ENCODE measurements at places on chromosomes 7 and 10. TPM values are rescaled to one million over a fixed set of nuclear protein-coding genes. Genes with fewer than 3 reads are reported as not detected.

GRCh38 chr7:1986366-1987083 lies 246.2 kb downstream of the MAD1L1 start:
- DNase-seq = no peak

GRCh38 chr10:88725798-88726197 lies 19.7 kb downstream of the LIPK start:
- no peak for DNase-seq

GRCh38 chr10:109037978-109038377 lies 885.3 kb downstream of the XPNPEP1 start:
- no peak for DNase-seq

DNA sequence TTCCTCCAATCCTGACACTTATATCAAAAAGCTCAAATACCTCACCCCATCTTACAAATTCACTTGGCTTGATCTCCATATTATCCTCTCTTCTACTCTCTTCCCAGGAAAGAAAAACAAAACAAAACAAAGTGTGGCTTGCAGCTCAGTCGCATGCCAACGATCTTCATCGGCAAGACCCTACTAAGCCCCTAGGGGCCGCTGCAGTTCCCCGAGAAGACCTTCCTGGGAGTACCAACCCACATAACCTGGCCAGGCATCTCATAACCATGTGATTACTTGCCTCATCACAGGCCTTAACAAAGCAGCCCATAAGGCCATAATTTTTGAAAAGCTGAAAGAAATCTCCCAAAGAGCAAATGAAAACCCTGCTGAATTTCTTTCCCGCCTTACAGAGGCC lies 103.7 kb downstream of the ZNF92 start:
- no peak for DNase-seq

- DNase-seq = peak; percentile 5
Measured at GRCh38 chr7:26863518-26864308, 677 bp downstream of the SKAP2 start.

GRCh38 chr10:69766161-69766910 lies 35.4 kb upstream of the COL13A1 start:
- DNase-seq = no peak

DNA sequence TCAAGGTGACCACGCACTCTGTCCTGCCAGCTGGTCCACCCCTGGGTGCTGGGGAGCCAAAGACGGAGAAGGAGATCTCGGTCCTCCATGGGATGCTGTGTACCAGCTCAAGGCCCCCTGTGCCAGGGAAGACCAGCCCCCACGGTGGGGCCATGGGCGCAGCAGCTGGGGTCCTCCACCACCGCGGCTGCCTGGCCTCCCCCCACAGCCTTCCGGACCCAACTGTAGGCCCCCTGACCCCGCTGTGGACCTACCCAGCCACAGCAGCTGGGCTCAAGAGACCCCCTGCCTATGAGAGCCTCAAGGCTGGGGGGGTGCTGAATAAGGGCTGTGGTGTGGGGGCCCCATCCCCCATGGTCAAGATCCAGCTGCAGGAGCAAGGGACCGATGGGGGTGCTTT lies 5.4 kb downstream of the NYAP1 start:
- DNase-seq = no peak

DNA sequence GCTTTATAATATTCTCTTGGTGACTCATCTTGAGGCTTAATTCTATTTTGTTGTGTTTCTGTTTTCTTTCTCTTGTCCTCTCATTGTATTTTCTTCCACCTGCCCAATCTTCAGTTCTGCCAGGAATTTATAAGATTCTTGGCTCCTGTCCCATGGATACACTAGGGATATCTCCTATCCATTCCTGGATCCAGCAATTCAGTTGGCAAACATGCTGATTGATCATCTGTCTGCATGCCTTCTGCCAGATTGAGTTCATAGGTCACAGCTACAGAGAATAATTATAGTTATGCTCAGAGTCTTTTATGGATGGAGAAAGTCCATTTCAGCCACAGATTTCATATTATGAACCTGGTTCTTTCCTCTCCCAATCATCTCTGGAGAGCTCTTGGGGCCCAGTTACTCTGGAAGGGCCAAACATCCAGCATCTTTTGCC lies 140.4 kb upstream of the MAGI2 start:
- no peak for DNase-seq

DNA sequence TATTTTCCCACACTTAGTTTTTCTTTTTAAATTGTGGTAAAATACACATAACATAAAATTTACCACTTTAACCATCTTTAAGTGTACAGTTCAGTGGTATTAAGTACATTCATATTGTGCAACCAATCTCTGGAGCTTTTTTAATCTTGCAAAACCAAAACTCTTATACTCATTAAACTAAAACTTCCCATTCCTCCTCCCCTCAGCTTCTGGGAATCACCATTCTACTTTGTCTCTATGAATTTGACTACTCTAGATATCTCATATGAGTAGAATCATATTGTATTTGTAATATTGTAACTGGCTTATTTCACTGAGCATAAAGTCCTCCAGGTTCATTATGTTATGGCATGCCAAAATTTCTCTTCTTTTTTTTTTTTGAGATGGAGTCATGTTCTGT lies 86.4 kb upstream of the JAZF1 start:
- no peak for DNase-seq

Gene SAMD9L
- total RNA-seq = 55.6 TPM

Gene SFTPA1
- not detected for total RNA-seq
